ENCODE measurements at places on chromosomes 4 and X.

GRCh38 chrX:154799556-154800348 lies 5.5 kb downstream of the MPP1 start:
- DNase-seq, result no peak
- no peak overlapping the region for H3K27ac ChIP-seq
- no peak overlapping the region for H3K4me3 ChIP-seq
- no peaks in the 10 kb centered on the region for H3K27me3 ChIP-seq
- no peaks in the 10 kb centered on the region for H3K36me3 ChIP-seq
- no peaks in the 10 kb centered on the region for H3K4me1 ChIP-seq

- H3K4me3 ChIP-seq, result no peak overlapping the region
- H3K27ac ChIP-seq, result no peak overlapping the region
- no peaks in the 10 kb centered on the region for H3K27me3 ChIP-seq
- H3K4me1 ChIP-seq, result no peaks in the 10 kb centered on the region
- DNase-seq, result no peak
Observed at GRCh38 chr4:105650190-105650589, 58.3 kb downstream of the INTS12 start.

GRCh38 chr4:86181585-86181984 lies 178.3 kb downstream of the MAPK10 start:
- H3K4me3 ChIP-seq, result no peak overlapping the region
- no peak overlapping the region for H3K27ac ChIP-seq
- H3K36me3 ChIP-seq, result no peaks in the 10 kb centered on the region

- no peak overlapping the region for H3K27ac ChIP-seq
- H3K4me1 ChIP-seq, result no peaks in the 10 kb centered on the region
- no peak for DNase-seq
- no peaks in the 10 kb centered on the region for H3K27me3 ChIP-seq
Observed at GRCh38 chrX:44314259-44314734, 29.2 kb downstream of the EFHC2 start.

DNA sequence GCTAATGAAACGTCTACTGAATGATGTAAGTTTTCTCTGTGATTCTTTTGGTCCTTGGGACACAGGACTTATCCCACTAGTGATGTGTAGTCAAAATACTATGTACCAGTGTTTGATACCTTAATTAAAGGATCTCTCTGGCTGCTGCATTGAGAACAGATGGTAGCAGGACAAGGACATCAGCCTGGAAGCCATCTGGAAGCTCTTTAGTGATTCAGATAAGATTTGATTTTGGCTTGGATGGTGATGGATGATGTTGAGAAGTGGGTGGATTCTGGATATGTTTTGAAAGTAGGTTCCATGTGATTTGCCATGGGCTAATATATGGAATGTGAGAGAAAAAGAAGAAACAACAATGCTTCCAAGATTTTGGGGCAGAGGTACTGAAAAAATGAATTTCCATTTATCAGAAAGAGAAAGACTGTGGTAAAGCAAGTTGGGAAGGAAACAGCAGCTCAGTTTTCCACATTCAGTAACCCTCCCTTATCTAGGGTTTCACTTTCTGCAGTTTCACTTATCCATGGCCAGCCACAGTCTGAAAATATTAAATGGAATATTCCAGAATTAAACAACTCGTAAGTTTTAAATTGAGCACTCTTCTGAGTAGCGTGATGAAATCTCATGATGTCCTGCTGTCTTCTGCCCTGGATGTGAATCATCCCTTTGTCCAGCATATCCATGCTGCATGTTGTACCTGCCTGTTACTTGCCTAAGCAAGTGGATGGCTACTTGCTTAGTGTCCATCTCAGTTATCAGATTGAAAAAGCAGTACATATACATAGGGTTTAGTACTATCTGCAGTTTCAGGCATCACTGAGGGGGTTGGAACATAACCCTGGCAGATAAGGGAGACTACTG lies 15.6 kb downstream of the CD38 start:
- H3K27ac ChIP-seq, result no peak overlapping the region
- no peaks in the 10 kb centered on the region for H3K36me3 ChIP-seq
- no peak for DNase-seq
- no peaks in the 10 kb centered on the region for H3K4me1 ChIP-seq
- H3K4me3 ChIP-seq, result no peak overlapping the region
- no peaks in the 10 kb centered on the region for H3K27me3 ChIP-seq

DNA sequence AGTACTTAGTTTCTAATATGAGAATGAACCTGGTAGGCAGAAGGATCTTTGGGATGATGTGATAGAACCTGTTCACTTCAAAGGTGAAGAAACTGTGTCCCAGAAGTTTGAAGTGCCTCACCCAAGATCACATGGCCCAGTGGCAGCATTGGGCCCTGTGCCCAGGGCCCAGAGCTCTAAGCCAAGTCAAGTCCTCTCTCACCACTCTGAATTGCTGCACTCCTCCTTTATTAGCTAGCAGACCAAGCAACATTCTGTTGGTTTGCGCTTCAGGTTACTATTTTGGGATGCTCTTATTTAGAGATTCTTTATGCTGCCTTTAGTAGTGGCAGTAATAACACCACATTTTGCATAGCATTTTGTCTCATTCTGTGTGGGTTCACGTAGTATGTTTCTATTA lies 82.7 kb downstream of the PARM1 start:
- no peak overlapping the region for H3K4me3 ChIP-seq
- H3K36me3 ChIP-seq, result peaks cover 34% of the 10 kb centered on the region
- no peaks in the 10 kb centered on the region for H3K4me1 ChIP-seq
- H3K27ac ChIP-seq, result no peak overlapping the region

- DNase-seq, result no peak
- no peaks in the 10 kb centered on the region for H3K27me3 ChIP-seq
- no peaks in the 10 kb centered on the region for H3K36me3 ChIP-seq
- no peak overlapping the region for H3K27ac ChIP-seq
Observed at GRCh38 chr4:70678383-70678999, 9.8 kb upstream of the UTP3 start.

DNA sequence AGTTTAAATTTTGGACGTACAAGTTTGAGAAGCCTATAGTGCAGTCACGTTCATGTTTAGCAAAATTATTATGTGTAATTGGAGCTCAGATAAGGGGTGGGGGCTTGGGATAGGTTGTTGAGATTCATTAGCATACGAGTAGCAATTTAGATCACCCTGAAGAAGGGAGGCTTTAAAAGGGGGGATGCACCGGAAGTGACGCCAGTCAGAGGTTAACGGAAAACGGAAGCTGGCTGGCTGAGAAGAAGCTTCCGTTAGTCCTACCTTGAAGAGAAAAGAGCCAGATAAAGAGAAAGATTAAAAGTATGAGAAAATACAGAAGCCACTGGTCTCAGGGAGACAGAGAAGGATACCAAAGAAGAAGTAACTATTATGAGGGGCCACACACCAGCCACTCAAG lies 1.1 kb upstream of the NXT2 start:
- H3K4me1 ChIP-seq, result no peaks in the 10 kb centered on the region
- H3K27me3 ChIP-seq, result no peaks in the 10 kb centered on the region
- DNase-seq, result no peak
- H3K36me3 ChIP-seq, result no peaks in the 10 kb centered on the region
- no peak overlapping the region for H3K27ac ChIP-seq
- no peak overlapping the region for H3K4me3 ChIP-seq

GRCh38 chr4:55765070-55765469 lies 54.5 kb upstream of the EXOC1L start:
- no peaks in the 10 kb centered on the region for H3K27me3 ChIP-seq
- H3K27ac ChIP-seq, result no peak overlapping the region
- no peak for DNase-seq
- no peaks in the 10 kb centered on the region for H3K36me3 ChIP-seq

GRCh38 chr4:103207673-103208072 lies 9.5 kb upstream of the CENPE start:
- H3K27me3 ChIP-seq, result no peaks in the 10 kb centered on the region
- H3K36me3 ChIP-seq, result no peaks in the 10 kb centered on the region
- DNase-seq, result no peak
- H3K4me1 ChIP-seq, result no peaks in the 10 kb centered on the region
- no peak overlapping the region for H3K27ac ChIP-seq
- no peak overlapping the region for H3K4me3 ChIP-seq

DNA sequence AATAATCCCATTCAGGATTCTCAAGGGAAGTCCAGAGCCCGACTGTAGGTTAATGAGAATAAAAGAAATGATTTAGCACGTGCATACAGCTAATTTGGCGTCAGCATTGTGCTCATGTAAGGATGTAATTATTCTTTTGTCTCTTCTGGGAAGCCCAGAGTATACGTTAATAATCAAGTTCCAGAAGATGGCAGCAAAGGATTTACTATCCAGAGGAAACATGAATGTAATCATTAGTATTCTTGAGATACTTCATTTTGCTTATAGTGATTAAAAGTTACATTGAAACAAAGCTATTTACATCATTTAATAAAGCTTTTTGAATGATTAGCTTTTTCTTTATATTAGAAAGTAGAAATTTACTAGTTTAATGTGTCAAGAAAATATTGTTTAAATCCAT lies 27.1 kb upstream of the MAP9 start:
- DNase-seq, result no peak
- no peaks in the 10 kb centered on the region for H3K4me1 ChIP-seq

DNA sequence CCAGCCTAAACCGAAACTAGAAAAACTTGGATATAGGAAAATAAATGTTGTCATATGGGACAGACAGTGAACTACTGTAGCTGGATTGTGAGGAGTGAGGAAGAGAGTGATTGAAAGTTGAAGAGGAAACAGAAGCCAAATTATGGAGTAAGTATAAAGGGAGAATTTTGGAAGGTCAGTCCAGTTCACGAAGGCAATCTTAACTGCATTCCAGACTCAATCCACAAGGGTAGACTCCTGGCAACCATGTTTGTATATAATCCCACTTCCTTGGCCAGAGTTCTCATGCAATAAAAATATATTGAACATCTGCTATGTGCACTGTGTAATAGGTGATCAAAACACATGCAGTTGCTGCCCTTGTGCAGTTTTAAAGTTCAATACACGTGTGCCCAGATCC lies 58.6 kb upstream of the CAMK2D start:
- H3K36me3 ChIP-seq, result no peaks in the 10 kb centered on the region
- DNase-seq, result no peak
- no peak overlapping the region for H3K27ac ChIP-seq
- H3K4me3 ChIP-seq, result no peak overlapping the region
- H3K27me3 ChIP-seq, result no peaks in the 10 kb centered on the region

- H3K27me3 ChIP-seq, result no peaks in the 10 kb centered on the region
- H3K36me3 ChIP-seq, result peaks cover 28% of the 10 kb centered on the region
- H3K27ac ChIP-seq, result peak overlapping the region; percentile 79
- H3K4me3 ChIP-seq, result no peak overlapping the region
- no peaks in the 10 kb centered on the region for H3K4me1 ChIP-seq
Observed at GRCh38 chr4:87118421-87118820, 102.0 kb downstream of the KLHL8 start.

- no peaks in the 10 kb centered on the region for H3K27me3 ChIP-seq
- H3K4me3 ChIP-seq, result no peak overlapping the region
- DNase-seq, result no peak
Observed at GRCh38 chrX:109498434-109498833, 16.5 kb upstream of the GUCY2F start.

DNA sequence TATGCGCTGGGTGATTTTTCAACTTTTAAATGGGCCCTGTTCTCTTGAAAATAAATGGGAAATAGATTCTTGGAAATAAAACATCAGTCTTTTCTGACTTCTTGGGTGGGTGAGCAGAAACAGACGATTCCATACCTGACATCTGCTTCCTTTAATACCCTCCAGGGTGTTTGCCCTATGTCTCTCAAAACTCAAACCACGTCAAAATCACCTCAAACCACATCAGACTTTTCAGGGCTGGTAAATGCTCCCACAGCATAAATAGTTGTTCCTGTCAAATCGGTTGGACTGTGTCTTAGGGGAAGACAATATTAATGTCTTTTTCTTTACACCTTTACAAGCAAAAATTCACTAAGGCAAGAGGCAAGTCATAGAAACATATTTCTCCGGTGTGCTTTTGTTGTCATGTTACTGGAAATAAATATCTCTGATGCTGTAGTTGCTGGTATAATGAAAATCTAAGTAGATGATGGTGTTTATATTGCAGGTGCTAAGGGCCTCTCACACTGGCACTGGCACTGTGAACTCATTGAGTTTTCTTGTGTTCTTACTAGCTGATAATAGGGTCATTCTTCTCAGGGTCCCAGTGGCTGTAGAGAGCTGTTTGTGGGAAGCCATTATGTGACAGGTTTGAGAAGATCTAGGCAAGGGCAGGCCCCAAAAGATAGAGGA lies 380.4 kb downstream of the RAPGEF2 start:
- no peak overlapping the region for H3K4me3 ChIP-seq
- H3K36me3 ChIP-seq, result no peaks in the 10 kb centered on the region
- no peaks in the 10 kb centered on the region for H3K27me3 ChIP-seq
- no peak overlapping the region for H3K27ac ChIP-seq
- no peaks in the 10 kb centered on the region for H3K4me1 ChIP-seq

Data from tibial artery (tissue), 4 donors.